ENCODE measurements at places on chromosomes 5 and 9. TPM values are rescaled to one million over a fixed set of nuclear protein-coding genes. Genes with fewer than 3 reads are reported as not detected.

Gene LCP2
- total RNA-seq: 56.9 TPM

Gene STC2
- total RNA-seq: 8.8 TPM

Gene RLN1
- total RNA-seq: not detected

Gene CAMK2A
- not detected for total RNA-seq

Gene IRX4
- not detected for total RNA-seq

Gene FANCC
- 5.7 TPM for total RNA-seq

Gene SLC31A2
- 17.2 TPM for total RNA-seq

Gene FSD1L
- 5.1 TPM for total RNA-seq

Gene FCHSD1
- 47.0 TPM for total RNA-seq

Gene PLPP7
- 29.0 TPM for total RNA-seq

Gene TMEM215
- total RNA-seq: not detected

Gene PCDHGA4
- 11.4 TPM for total RNA-seq

Gene TNFSF8
- 4.1 TPM for total RNA-seq

Gene F2RL1
- total RNA-seq: 9.1 TPM

Gene FOXD4L4
- not detected for total RNA-seq

Gene MTMR12
- total RNA-seq: 23.6 TPM

Gene NUP214
- 55.0 TPM for total RNA-seq

Gene ASPN
- 122 TPM for total RNA-seq

Gene NTNG2
- total RNA-seq: 1.2 TPM

Gene TMC1
- total RNA-seq: not detected

Gene PRKAA1
- total RNA-seq: 56.6 TPM

Gene SPATA31C1
- not detected for total RNA-seq

Gene STPG3
- total RNA-seq: not detected

Gene DMRTA1
- not detected for total RNA-seq

Gene SOWAHA
- 0.68 TPM for total RNA-seq

Gene APBA1
- total RNA-seq: 6.8 TPM

Gene FOXI1
- total RNA-seq: not detected

Gene CDH9
- not detected for total RNA-seq

Gene COL5A1
- total RNA-seq: 127 TPM

Gene KIF24
- total RNA-seq: 1.1 TPM

Gene NSMF
- total RNA-seq: 168 TPM

Gene DOK3
- total RNA-seq: 20.5 TPM

Gene RASGEF1C
- total RNA-seq: not detected

Gene TIGD6
- total RNA-seq: 3.4 TPM

Gene MED10
- total RNA-seq: 25.0 TPM

Gene RNF224
- not detected for total RNA-seq

Gene CD72
- 2.2 TPM for total RNA-seq

Gene CEP72
- total RNA-seq: 0.68 TPM

Gene TRIP13
- not detected for total RNA-seq

Gene RNF183
- not detected for total RNA-seq

Gene TMEM174
- total RNA-seq: not detected

Gene SGCD
- total RNA-seq: 40.3 TPM

Gene IPPK
- 11.7 TPM for total RNA-seq

Data from thoracic aorta (tissue), 2 donors.